GM19239 (cell line): ENCODE measurements at places on chromosomes 2 and 18.

- DNase-seq, result no peak
Observed at GRCh38 chr18:69865776-69866175, 81.9 kb downstream of the CD226 start.

GRCh38 chr2:116142644-116143227 is 1671.8 kb upstream of the DDX18 start:
- DNase-seq, result no peak

DNA sequence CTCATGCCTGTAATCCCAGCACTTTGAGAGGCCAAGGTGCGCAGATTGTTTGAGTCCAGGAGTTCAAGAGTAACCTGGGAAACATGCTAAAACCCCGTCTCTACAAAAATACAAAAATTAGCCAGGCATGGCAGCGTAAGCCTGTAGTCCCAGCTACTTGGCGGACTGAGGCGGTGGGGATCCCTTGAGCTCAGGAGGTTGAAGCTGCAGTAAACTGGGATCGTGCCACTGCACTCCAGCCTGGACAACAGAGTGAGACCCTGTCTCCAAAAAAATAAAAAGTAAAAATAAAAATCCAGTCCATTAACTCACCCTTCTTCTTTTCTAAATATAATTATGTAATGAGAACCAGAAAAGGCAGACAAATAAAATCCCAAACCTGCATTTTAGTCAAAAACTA is 8.2 kb downstream of the BAZ2B start:
- no peak for DNase-seq

GRCh38 chr2:120498576-120499394 is 152.8 kb downstream of the INHBB start:
- no peak for DNase-seq

- DNase-seq, result no peak
Observed at GRCh38 chr2:240211598-240212424, 71.4 kb upstream of the OTOS start.

GRCh38 chr2:128514555-128514955 is 195.9 kb upstream of the HS6ST1 start:
- DNase-seq, result no peak

DNA sequence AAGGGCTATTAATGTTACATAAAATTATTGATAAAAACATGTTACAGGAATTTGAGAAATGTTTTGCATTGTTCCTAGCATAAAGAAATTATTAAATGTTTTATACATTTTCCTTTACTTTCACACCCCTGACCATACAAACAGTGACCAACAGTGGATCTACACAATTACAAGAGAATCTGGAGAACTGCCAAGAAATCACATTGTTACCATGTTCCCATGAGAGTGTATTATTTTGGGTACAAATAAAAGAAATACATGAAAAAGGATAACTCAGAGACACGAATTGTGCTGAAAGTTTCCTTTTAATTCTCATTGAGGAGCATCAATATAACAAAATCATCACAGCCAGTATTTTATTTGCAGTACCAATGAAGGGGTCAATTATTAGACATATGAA is 150.1 kb downstream of the WDPCP start:
- DNase-seq, result no peak

DNA sequence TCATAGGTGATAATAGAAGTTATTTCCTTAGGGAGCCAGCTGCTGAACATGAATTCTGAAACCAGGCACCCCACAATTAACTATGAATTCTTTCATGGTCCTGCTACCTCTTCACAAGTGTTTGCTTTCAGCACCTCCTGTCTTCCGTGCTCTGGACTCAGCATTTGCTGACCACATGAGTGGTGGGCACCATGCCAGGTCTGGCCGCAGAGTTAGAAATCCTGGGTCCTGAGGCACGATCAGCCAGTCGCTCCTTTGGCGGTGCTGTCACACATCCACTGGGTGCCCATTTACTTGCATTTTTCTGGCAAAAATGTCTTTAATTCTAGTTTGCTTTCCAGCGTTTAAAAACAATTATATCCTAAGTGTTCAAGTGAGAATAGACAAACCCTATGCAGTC is 196.4 kb upstream of the PXDN start:
- no peak for DNase-seq

DNA sequence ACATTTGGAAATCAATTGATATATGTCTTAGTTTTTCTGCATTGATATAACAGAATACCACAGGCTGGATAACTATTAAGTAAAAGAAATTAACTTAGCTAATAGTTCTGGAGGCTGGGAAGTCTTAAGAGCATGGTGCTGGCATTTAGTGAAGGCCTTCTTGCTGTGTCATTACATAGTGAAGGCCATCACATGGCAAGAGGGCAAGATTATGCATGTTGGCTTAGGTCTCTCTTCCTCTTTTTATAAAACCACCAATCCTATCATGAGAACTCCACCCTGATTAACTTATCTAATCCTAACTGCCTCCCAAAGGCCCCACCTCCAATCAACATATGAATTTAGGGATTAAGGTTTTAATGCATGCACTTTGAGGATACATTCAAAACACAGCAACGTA is 225.5 kb upstream of the VRK2 start:
- no peak for DNase-seq

DNA sequence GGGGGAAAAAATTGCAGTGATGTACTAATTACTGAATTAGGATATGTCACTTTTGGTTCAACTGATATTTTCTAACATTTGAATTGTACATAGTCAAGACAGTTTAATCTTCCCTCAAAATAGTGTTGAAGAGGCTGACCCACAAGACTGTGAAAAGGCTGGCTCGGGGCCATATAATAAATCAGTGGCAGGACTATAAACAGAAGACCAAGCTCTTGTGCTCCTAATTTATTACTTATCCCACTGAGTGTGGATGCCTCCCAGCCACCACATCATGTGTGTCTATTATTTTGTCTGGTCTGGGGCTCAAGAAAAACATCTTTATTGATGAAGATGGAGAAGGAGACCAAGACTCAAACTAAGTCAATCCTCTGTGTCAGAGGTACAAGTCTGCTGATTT is 64.4 kb downstream of the PLEKHM3 start:
- DNase-seq, result no peak

DNA sequence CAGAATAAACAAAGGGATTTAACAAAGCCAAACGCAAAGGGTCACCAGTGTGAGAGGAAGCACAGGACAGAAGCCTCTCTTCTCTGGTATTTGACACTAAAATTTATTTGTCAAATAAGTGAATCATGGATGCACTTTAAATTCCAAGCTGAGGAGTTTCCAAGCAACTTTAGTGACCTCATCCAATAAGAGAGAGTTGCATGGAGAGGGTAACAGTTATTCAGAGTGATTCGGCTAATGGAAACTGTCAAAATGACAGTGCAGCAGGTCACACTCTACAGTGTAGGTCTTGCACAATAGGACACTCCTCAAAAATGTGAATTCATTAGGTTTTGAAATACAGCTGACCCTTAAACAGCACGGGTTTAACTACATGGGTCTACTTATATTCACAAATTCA is 103.9 kb upstream of the ACVR1C start:
- no peak for DNase-seq

GRCh38 chr2:138121666-138122661 is 157.7 kb downstream of the HNMT start:
- no peak for DNase-seq

- DNase-seq, result no peak
Observed at GRCh38 chr18:23257686-23258565, 122.6 kb downstream of the CABLES1 start.

DNA sequence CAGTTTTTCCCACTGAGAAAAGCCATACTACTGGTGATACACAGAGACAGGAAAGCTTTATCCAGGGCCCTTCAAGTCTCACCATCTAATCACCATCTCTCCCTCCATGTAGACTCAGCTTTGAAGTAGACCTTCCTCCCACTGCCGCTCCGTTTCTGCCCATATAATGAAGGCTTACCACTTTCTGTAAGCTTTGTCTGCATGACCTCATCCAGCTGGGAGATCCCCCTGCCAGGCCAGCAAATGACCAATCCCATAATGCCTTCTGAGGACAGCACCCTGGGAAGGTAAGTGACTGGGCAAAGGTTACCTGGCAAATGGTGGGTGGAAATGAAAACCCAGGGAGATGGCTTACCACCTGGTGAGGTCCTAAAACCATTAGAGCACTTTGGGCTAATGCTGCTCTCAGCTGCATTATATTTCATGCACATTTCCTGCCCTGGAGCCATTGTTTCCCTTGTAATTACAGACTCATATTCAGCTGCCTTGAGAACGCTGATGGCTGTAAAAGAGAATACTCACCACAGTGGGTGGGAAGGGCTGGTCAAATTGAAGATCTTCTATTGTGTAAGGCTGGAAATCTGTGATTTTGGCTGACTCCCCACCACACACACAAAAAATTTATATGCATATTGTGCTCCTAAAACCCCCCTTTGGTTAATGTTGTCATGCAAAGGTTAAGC is 350.7 kb upstream of the SYT4 start:
- no peak for DNase-seq

GRCh38 chr2:209308415-209308814 is 115.4 kb upstream of the MAP2 start:
- no peak for DNase-seq
